DMS79 (cell line): ENCODE measurements at places on chromosomes 2 and 18.

GRCh38 chr18:79899609-79900445, 51.6 kb downstream of the SLC66A2 start:
- DNase-seq: no peak

DNA sequence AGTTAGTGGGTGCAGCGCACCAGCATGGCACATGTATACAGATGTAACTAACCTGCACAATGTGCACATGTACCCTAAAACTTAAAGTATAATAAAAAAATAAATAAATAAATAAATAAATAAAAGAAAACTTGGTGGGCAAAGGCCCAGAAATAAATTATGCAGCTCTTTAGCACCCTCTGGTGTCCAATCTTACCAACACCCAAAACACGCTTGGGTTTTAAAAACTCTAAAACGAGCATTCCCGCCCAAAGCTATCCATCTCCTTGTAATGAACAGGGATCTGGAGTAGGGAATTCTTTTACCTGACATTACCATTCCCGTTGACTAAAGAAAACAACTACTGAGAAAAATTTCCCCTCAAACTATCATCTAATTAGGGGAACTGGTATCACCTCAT, 2005.9 kb upstream of the CELF4 start:
- DNase-seq: no peak

DNA sequence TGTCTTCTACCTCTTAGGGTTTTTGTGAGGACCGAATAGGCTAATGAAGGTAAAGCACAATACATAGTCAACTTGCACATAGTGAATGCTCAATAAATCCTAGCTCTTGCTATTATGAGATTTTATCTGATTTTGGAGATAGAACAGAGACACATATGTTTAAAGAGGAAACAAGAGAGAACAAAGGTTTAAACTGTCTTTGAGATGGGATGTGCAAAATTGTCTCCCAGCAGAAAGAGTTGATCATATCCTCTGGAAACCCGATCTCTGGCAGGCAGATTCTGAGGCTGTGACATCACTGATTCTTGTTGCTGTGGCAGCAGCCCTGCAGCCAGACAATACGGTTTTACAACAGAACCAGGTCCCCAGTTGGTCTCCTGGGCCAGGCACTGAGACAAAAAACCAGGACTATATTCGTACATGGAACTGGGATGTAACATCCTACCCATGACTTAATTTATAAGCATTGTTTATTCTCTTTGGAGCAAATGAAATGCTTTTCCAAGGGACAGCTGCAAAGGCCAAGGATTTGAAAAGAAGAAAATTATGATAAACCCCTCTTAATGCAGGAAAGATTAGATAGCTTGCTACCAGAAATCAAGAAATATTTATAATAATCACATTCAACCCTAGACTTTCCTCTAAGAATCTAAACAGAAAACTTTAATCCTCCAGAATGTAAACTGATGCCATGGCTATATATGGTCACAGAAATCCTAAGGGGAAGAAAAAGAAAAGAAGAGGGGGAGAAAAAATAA, 80.2 kb downstream of the SLC8A1 start:
- no peak for DNase-seq

- DNase-seq: no peak
These were observed 87.5 kb downstream of the TRIB2 start for GRCh38 chr2:12804091-12804856.

DNA sequence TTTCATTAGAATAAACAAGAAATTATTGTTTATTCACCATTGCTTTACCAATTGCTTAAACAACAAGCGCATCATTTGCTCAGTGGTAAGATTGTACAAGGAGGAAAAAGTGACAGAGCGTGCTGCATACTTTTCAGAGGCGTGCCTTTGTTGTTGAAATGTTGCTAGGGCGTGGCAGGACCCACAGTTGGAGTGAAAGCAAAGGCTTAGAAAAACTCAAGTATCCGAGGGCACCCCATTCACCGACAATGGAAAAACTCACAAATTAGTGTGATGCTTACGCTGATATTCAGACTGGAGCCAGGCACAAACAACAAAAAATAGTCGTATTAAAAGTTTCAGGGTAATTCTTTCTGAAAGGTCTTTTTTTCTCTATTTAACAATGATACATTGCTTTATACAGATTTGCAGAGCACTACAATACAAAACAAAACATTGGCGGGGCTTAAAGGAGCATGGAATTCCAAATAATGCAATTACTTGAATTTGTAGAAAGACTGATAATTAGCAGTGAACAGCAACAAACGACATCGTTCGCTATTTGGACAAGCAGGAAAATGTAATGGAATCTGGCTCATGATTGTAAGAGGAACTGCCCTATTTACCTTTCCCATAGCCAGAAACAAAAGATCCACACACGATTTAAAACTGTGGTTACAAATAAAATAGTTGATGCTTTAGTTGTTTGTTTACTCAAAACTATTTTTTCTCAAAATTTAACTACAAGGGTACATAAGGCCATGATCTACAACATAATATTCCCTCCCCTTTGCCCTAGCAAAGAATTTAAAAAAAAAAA, 37.8 kb upstream of the RTTN start:
- DNase-seq: no peak

GRCh38 chr18:7023581-7023980, 94.0 kb downstream of the LAMA1 start:
- DNase-seq: no peak

DNA sequence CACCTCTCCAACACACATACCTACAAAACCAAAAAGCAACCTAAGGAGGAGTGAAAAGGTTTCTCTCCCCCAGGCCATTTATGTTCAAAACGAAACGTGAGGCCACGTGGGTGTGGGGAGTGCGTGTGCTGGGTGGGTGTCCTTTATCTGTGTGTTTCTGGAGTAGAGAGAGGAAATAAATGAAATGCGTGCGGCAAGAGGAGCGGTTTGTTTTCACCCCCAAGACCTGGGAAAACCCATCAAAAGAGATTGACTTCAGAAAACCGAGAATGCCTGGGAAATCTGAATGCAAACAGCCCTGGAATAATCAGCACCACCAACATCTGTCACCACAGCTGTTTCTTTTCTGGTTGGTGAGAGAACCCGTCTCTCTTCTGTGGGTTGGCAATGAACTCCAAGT, 137.4 kb downstream of the INSIG2 start:
- no peak for DNase-seq

DNA sequence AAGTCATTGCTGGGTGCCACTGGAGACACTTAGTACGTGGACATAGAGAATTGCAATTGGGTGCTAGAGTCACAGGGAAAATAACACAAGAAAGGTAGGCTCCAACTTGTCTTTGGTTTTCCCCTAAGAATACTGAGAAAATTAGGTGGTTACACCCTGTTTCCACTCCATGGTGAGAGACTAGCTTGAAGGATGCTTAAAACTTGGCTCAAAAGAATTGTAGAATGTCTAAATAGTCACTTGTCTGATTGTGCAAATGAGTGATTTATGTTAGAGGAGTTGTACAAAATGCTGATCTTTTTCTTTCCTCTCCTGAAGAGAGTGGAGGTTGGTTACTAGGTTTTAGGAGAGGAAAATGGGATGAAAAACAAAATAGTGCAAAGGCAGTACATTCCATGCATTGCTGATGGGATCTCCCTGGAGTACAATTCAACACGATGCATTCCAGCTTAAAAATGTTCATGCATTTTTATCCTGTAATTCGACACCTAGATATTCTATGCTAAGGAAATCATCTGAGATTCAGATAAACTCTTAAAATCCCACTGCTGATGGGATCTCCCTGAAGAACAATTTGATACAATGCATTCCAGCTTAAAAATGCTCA, 2.2 kb upstream of the SERPINB12 start:
- peak; percentile 29 for DNase-seq

- DNase-seq: no peak
These were observed 122.3 kb upstream of the CAB39 start for GRCh38 chr2:230590333-230590732.

GRCh38 chr18:3097082-3097481, 84.1 kb upstream of the LPIN2 start:
- DNase-seq: no peak

DNA sequence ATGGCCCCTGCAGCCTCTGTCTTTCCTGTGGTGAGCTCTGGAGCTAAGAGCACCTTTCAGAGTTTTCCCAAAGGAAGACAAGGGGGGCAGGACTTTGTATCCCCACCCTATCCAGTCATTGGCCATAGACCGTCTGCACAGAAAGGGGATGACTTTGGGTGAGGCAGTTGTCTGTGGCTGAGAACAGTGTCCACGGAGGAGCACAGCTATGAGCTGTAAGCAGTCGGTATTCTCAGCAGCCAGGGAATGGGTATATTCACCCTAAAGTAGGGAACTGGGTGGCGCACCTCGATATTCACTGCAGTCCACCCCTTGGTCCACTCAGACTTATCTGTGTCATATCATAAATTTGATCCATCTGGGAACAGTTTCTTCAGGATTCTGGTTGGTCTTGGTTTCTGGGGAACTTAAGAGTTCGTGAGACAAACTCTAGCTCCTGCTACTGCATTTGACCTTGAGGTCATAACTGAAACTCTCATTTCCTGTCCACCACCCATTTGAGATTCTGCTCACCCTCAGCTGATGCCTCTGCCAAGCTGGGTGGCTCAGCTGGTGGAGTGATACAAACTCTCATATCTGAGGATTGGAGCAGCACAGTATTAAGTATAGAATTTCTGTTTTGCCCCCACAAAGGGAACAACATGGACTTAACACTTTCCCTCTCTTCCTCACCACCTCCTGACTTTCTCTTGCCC, 45.2 kb upstream of the SCG2 start:
- DNase-seq: no peak
